ENCODE measurements at places on chromosomes 16 and 17.

- DNase-seq, result no peak
Observed at GRCh38 chr16:68724797-68725196, 12.3 kb upstream of the CDH1 start.

GRCh38 chr17:74542166-74542565 lies 3.7 kb downstream of the CD300C start:
- no peak for DNase-seq

DNA sequence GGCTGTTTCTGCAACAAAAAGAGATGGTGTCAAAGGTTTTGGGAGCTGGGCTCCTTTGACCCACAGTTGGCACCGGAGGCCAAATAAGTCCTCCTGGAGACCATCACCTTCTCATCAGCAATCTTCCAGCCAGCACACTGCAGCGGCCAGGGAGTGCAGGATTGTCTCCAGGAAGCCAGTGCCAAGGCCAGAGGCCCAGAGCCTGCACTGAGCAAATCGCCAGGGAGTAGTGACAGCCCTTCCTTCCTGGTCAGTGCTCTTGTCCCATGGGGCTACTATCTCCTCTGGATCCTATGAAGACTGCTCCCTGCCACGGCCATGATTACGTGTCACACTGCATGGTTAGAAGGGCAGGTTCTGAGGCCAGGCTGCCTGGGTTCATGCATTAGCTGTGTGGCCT lies 134.3 kb upstream of the CRHR1 start:
- DNase-seq, result no peak

- DNase-seq, result no peak
Observed at GRCh38 chr17:17508019-17508535, 11.9 kb upstream of the RASD1 start.

DNA sequence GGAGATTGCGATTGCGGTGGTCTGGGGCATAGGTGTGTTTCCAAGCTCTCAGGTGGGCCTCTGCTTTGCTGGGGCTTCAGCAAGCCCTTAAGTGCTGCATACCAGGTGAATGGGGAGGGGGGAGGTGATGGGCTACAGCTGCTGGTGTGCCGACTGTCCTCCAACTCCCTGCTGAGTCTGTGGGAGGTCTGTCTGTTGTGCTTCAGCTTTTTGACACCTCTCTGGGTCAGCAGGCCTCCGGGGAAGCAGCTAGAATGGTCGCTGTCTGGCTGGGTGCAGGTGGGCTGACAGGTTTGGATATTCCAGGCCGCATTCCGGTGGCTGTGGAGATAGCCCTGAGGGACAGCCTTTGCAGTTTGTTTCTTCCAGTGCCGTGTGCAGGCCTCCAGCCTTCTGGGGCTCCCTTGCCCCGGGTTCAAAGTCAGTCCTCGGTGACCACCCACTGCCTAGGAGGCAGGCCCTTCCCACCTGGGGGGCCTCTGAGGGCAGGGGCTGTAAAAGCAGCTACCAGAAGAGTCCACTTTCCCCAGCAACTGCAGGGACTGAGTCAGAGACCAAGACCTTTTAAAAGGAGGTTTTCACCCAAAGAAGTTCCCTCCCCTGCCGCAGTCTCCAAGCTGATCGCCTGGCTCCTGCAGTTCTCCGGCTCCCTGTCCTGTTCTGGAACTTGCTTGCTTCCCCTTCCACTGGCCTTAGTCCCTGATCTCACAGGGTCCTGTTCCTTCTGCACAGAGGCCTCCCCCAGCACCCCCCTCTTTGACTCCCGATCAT lies 2.0 kb upstream of the TTYH2 start:
- DNase-seq, result no peak
